ENCODE measurements at places on chromosomes 16 and 17.

GRCh38 chr16:57686577-57686976, 8.0 kb upstream of the DRC7 start:
- DNase-seq = no peak

DNA sequence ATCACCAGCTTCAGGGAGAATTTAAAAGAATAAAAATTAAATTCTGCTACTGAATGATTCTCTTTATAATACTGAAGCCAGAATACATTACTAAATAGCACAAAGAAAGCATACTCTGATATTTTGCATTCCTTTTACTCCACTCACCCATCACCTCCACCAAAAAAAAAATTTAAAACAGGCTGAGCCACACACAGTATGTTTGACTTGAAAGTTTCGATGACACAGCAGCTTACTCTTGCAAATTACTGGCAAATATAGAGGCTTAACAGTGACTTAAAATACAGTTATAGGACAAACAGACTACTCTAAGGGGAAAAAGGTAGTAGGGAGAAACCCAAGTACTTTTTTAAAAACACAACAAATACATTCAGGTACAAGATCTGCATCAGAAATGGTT, 39.2 kb downstream of the GPATCH8 start:
- DNase-seq = no peak

- DNase-seq = peak; percentile 68
These were observed 2.9 kb downstream of the GNAO1 start for GRCh38 chr16:56193951-56194726.

DNA sequence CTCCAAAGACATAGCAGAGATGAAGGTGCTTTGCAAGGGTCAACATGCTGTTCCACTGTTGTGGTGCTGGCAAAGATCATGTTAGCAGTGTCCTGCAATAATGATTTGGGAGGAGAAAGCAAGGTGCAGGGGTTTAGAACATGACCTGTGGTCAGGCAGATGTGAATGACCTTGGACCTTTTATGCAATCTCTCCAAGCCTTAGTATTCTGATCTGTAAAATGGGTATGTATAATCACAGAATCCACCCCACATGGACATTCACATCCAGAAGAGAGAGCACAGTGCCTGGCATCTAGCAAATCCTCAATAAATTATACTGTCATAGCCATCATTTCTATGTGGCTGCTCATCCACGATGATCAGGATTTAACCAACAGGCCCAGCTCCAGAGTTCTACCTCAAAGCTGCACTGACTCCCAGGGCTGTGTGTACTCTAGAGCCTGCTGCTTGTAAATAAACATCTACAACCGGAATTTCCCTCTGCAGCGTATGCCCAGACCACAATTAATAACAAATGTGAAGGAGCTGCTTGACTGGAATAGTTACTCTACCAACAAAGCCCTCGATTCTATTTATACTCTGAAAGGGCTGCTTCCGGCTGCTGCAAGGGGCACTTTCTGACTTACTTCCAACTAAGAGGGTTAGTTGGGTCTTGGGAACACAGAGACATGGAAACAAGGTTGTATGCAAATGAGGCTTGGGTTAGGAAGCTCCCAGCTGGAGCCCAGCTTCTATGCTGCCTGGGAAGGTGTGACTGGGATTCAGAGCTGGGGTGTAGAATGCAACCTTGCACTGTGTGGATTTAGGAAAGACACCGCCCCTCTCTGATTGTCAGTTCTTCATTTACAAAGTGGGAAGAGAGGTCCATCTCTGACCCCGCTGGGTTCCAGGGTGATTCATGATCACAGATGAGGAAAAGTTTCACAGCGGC, 265.2 kb downstream of the XYLT1 start:
- DNase-seq = no peak

DNA sequence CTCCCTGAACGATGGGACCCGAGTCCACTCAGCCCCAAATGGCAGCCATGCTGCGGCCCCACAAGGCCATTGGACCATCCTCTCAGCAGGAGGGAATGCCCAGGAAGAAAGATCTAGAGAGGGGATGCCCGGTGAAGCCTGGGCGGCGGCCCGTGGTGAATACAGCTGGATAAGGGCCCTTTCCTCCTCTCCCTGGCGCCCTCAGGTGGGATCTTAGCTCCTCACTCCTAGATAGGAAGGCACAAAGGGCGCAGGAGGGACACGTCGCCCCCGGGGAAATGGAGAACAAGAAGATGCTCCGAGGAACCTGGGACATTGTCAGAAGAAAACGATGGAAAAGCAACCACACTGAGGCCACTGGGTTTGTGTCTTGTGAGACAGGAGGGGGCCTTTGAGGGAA, 2.5 kb downstream of the CD300C start:
- no peak for DNase-seq

GRCh38 chr17:31095236-31096105, 694 bp downstream of the NF1 start:
- peak; percentile 47 for DNase-seq

GRCh38 chr16:75794426-75794825, 68.1 kb upstream of the CPHXL start:
- no peak for DNase-seq

DNA sequence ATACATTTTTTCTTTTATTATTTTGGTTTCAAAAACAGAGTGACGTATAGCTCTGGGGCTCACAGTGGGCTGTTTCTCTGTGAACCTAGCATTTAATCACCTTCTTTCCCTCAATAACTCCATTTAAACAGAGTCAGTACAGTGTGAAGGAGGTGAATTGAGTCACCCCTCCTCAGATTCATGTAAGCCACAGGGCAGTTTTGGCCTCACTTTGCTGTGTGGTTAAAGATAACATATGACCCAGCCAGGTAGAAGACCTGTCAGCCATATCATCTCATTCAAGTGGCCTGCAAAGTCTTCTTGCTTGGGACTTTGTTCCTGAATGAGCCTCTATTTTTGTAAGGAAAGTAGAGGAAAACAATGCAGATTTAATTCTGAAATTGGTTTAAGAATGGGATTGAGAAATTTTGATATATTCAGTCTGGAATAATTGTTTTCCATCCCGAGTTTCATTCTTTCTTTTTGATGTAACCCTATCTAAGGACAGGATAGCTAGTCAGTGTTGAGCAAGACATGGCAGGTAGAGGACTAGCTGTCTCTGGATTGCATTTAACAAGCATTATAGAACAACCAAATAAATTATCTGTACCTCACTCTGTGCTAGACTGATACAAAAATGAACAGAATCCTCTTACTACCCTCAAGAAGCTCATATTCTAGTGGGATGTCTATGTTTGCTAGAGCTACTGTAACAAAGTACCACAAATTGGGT, 13.1 kb downstream of the MAP2K6 start:
- no peak for DNase-seq

- no peak for DNase-seq
These were observed 49.1 kb downstream of the RAB11FIP3 start for GRCh38 chr16:474420-475122.

GRCh38 chr17:75183999-75184884, 1.5 kb upstream of the SUMO2 start:
- no peak for DNase-seq

GRCh38 chr17:37293770-37294169, 82.0 kb upstream of the C17orf78 start:
- no peak for DNase-seq

DNA sequence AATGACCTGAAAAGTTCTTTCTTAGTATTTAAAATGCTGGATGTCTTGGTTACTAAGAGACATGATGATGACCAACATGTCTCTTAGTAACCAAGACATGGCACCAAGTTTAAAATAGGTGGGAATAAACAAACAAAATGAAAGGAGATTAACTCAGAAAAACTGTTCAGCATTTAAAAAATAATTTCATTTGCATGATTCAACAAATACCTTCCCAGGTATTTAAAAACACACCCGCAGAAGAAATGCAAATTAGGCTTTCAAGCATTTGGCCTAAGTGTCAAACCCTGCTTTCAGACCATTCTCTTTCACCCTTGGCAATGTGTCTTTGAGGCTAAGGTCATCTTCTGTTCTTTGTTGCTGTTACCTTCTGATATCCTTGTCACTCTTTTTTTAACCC, 91.4 kb upstream of the CORO6 start:
- DNase-seq = no peak

- DNase-seq = no peak
These were observed 172.5 kb downstream of the PRKCA start for GRCh38 chr17:66474806-66475497.

DNA sequence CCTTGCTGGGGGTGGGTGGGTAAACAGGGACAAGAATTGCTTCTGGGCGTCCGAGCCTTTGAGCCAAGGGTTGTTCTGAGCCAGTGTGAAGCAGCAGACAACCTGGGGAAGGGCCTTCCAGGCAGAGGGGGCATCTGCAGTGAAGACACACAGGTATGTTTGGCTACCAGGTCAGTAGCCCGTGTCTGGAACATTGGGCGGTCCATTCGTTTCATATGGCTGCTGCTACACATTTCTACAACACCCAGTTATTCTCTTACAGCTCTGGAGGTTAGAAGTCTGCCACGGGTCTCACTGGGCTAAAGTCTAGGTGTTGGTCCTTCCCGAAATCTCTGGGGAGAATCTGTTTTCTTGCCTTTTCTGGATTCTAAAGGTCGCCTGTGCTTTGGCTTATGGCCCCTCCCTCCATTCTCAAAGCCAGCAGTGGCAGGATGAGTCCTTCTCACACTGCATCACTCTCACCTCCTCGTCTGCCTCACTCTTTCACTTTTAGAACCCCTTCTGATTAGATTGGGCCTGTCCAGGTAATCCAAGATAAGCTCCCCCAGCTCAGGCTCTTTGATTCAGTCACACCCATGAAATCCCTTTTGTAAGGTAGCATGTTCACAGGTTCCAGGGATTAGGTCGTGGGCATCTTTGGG, 136.1 kb downstream of the CLEC16A start:
- DNase-seq = no peak

DNA sequence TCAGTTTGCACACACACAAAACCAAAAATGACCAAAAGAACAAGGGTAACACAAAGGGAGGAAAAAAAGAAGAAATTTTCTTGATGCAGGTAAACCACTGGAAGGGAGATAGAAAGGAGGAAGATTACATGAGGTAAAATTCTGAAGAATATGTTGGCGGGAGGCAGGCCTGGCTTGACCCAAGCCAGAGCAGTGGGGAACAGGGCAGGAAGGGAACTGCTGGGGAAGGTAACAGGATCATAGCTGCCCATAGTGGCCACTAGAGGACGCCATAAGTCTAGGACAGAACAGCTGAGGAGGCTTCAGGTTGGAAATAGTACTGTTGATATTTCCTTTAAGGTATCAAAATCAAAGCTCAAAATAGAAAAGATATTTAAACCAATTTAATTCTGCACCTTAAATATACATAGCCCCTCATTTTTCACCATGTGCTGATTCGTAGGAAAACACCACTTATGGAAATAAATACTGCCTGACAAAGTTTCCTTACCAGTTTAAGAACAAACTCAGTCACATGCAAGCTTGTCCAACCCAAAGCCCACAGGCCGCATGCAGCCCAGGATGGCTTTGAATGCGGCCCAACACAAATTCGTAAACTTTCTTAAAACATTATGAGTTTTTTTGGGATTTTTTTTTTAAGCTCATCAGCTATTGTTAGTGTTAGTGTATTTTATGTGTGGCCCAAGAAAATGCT, 15.5 kb downstream of the VPS35 start:
- DNase-seq = peak; percentile 62

DNA sequence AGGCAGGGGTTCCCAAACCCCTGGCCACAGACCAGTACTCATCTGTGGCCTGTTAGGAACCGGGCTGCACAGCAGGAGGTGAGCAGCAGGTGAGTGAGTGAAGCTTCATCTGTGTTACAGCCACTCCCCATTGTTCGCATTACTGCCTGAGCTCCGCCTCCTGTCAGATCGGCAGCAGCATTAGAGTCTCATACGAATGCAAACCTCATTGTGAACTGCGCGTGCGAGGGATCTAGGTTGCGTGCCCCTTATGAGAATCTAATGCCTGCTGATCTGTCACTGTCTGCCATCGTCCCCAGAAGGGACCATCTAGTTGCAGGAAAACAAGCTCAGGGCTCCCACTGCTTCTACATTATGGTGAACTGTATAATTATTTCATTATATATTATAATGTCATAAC, 25.1 kb upstream of the RMI2 start:
- DNase-seq = no peak

- peak; percentile 61 for DNase-seq
These were observed 63.5 kb downstream of the PCTP start for GRCh38 chr17:55814377-55814776.

- DNase-seq = peak; percentile 75
These were observed 705 bp upstream of the POLR2A start for GRCh38 chr17:7483255-7484066.

DNA sequence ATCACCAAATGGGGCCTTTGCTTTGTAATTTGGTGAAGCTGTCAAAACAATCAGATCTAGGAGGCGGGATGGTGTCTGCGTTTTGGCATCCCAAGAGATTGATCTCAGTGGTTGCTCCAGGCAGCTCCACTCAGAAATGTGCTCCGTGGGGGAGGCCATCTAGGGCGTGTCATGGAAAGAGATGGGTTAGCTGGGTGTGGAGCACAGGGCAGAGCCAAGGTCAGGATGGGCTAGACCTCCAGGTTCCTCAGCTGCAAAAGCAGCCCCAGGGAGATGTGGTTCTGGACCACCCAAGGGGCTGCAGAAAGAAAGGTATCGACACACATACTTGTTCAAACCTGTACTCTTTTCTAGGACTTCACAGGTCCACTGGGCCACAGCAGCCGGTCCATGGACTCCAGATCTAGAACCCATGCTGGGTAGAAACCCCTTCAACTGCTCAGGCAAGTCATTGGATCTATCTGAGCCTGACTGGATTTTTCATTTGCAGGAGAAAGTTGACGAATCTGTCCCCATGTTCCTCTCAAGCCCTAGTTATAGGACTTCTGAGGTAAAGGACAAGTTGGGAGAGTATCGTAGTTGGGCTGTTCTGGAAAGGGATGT, 270.2 kb upstream of the RPL38 start:
- no peak for DNase-seq

- DNase-seq = peak; percentile 87
These were observed 106.3 kb upstream of the ZFHX3 start for GRCh38 chr16:73154063-73154870.

DNA sequence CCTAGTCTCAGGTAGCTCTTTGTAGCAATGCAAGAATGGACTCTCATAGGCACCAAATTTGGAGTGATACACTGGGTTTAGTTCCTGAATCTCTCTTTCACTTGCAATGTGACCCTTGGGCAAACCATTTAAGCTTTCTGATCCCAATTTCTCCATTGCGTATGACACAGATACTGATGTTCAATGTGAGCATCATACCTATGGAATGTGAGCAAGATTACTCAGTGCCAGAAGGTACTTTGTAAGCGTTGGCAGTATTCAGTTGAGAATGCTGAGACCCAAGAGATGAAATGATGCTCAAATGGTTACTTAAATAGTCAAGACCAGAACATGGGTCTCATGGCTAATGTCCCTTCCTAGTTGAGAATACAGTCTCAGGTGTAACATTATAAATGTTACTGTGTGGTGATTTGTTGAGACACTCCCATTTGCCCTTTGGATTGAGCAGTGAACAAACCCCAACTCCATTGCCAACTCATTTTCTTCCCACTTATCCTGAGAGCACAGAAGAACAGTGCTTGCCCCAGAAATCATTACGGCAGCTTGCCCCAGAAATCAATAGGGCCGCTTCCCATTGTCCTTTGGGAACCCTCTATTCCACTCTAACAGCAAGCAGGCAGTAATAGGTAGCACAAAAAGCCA, 134.1 kb downstream of the SOX9 start:
- DNase-seq = no peak

GRCh38 chr17:43014020-43014648, 7.5 kb downstream of the IFI35 start:
- no peak for DNase-seq
